ENCODE measurements at places on chromosomes 3 and 15. TPM values are rescaled to one million over a fixed set of nuclear protein-coding genes. Genes with fewer than 3 reads are reported as not detected.

The TMOD2 gene
- 1.4 TPM for total RNA-seq

DNA sequence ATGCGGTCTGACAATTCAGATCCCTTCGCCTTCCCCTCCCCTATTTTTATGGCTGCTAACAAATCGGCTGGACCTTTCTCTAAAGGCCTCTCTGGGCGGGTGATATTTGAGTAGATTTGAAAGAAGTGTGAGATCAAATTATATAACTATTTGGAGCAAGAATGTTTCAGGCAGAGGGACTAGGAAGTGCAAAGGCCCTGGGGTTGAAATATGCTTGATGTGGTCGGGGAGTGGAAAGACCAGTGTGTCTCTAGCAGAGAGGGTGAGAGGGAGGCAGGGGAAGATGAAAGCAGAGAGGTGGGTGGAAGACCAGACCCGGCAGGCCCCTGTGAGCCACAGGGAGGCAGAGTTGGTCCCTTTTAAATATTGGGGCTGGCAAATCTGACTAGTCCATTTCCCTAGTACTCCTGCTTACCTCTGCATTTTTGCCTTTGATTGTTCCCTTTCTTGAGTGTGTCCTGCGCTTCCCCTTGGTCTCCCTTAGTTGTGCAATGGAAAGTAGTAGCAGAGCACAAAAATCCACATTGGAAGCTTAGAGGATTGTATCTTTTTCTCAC lies 32.3 kb downstream of the SLCO3A1 start:
- DNase-seq = no peak

- no peak for DNase-seq
Measured at GRCh38 chr3:116242825-116243224, 202.5 kb downstream of the LSAMP start.

The EFCC1 gene
- total RNA-seq = not detected

DNA sequence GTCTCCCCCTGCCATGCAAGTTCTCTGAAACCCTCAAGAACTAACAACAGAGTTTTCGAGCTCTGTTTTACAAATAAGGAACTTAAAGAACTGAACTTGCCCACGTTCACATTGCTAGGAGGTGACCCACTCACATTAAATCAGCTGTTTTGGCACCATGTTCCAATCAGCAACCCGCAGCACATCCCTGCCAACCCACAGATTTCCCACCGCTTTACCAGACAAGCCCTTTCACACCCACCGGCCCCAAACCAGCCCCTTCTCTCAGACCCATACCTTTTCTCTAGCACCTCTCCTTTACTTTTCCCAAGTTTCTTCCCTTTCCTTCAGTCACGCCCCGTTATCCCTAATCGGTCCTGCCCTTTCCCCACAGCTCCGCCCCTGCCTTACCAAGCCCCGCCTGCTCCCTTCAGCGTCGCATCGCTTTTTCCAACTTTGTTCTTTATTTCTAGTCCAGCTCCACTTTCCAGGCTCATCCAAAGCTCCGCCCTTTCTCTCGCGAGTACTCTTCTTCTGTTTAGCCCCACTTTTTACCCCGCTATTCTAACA lies 804 bp upstream of the BRPF1 start:
- DNase-seq = no peak
